ENCODE measurements at places on chromosomes 7 and 10. TPM values are rescaled to one million over a fixed set of nuclear protein-coding genes. Genes with fewer than 3 reads are reported as not detected.

- DNase-seq = no peak
Measured at GRCh38 chr7:83148776-83149175, 13.9 kb downstream of the PCLO start.

DNA sequence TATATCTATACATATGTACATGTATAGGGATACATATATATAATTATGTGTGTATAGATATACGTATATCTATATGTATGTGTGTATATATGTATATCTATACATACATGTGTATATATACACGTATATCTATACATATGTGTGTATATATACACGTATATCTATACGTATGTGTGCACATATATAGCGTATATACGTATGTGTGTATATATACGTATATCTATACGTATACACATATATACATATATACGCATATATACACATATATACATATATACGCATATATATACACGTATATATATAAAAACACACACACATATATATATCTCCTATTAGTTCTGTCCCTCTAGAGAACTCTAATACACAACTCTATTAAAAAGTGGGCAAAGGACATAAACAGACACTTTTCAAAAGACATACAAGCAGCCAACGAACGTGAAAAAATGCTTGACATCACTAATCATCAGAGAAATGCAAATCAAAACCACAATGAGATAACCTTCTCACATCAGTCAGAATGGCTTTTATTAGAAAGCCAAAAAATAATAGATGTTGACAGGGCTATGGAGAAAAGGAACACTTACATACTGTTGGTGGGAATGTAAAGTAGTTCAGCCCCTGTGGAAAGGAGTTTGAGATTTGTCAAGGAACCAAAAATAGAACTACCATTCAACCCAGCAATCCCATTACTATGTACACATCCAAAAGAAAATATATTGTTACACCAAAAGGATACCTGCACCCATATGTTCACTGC is 22.0 kb upstream of the TMEM120A start:
- DNase-seq = no peak

The AGR2 gene
- total RNA-seq = not detected

GRCh38 chr10:130257897-130258296 is 121.7 kb downstream of the GLRX3 start:
- DNase-seq = no peak

The GNAT3 gene
- total RNA-seq = not detected

Measured in CD4-positive, alpha-beta memory T cell (primary cell).